Cerebellum (tissue), 4 donors: ENCODE measurements at places on chromosomes 2 and 18. TPM values are rescaled to one million over a fixed set of nuclear protein-coding genes. Genes with fewer than 3 reads are reported as not detected.

KDM3A gene
- 57.2 TPM for total RNA-seq

SERPINB10 gene
- total RNA-seq, result not detected

ENOSF1 gene
- 17.5 TPM for total RNA-seq

EVX2 gene
- 0.73 TPM for total RNA-seq

FOXD4L1 gene
- 0.27 TPM for total RNA-seq

SCYGR4 gene
- total RNA-seq, result not detected

FOXI3 gene
- 0.36 TPM for total RNA-seq

PKDCC gene
- 30.9 TPM for total RNA-seq

TCF7L1 gene
- 8.5 TPM for total RNA-seq

LOXL3 gene
- 7.0 TPM for total RNA-seq

REEP1 gene
- total RNA-seq, result 75.8 TPM

SP5 gene
- total RNA-seq, result 17.5 TPM

PCARE gene
- total RNA-seq, result 1.5 TPM

UCN gene
- 1.2 TPM for total RNA-seq

CCDC88A gene
- 322 TPM for total RNA-seq
